Aorta (tissue), 5 donors: ENCODE measurements at places on chromosomes 12 and 14. TPM values are rescaled to one million over a fixed set of nuclear protein-coding genes. Genes with fewer than 3 reads are reported as not detected.
A peak's percentile ranks its signal among the peaks of the same experiment; 100 is the strongest.

GRCh38 chr14:59407246-59408010, 57.8 kb downstream of the GPR135 start:
- H3K4me1 ChIP-seq = peaks cover 3% of the 10 kb centered on the region
- H3K36me3 ChIP-seq = no peaks in the 10 kb centered on the region
- no peak for DNase-seq
- H3K27ac ChIP-seq = no peak overlapping the region
- no peak overlapping the region for H3K4me3 ChIP-seq

- H3K27ac ChIP-seq = no peak overlapping the region
- H3K4me1 ChIP-seq = no peaks in the 10 kb centered on the region
- no peak for DNase-seq
- H3K4me3 ChIP-seq = no peak overlapping the region
Measured at GRCh38 chr14:54048311-54048710, 91.7 kb upstream of the BMP4 start.

GRCh38 chr14:36647824-36648753, 13.6 kb upstream of the PAX9 start:
- no peak overlapping the region for H3K27ac ChIP-seq
- no peaks in the 10 kb centered on the region for H3K4me1 ChIP-seq
- H3K36me3 ChIP-seq = no peaks in the 10 kb centered on the region
- no peaks in the 10 kb centered on the region for H3K27me3 ChIP-seq

DNA sequence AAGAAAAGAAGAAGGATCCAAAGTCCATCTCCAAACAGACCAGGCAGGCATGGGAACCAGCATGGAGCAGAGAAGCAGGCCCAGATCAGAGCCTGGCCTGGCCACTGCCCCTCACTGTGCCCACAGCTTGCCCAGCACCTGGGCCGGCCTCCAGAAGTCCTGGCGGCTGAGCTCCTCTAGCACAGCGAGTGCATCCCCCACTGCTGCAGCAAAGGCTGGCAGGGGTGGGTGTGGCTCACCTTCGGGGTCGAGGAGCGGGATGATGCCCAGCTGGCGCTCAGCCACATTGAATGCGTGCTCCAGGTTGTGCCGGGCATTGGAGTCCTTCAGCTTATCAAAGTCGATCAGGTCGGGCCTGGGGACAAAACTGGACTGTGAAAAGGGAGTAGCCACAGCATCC, 78.7 kb downstream of the SPTB start:
- H3K27me3 ChIP-seq = no peaks in the 10 kb centered on the region
- H3K4me1 ChIP-seq = peaks cover 3% of the 10 kb centered on the region
- no peak overlapping the region for H3K4me3 ChIP-seq
- H3K36me3 ChIP-seq = no peaks in the 10 kb centered on the region

The RHNO1 gene
- total RNA-seq = 12.5 TPM

The JDP2 gene
- total RNA-seq = 48.3 TPM

GRCh38 chr12:11162502-11162901, 8.5 kb upstream of the SMIM10L1 start:
- H3K4me3 ChIP-seq = no peak overlapping the region
- H3K36me3 ChIP-seq = no peaks in the 10 kb centered on the region
- DNase-seq = no peak

GRCh38 chr14:29944091-29944490, 16.4 kb upstream of the PRKD1 start:
- H3K4me3 ChIP-seq = no peak overlapping the region
- no peaks in the 10 kb centered on the region for H3K4me1 ChIP-seq
- H3K27me3 ChIP-seq = no peaks in the 10 kb centered on the region
- H3K36me3 ChIP-seq = no peaks in the 10 kb centered on the region
- DNase-seq = no peak
- H3K27ac ChIP-seq = no peak overlapping the region

DNA sequence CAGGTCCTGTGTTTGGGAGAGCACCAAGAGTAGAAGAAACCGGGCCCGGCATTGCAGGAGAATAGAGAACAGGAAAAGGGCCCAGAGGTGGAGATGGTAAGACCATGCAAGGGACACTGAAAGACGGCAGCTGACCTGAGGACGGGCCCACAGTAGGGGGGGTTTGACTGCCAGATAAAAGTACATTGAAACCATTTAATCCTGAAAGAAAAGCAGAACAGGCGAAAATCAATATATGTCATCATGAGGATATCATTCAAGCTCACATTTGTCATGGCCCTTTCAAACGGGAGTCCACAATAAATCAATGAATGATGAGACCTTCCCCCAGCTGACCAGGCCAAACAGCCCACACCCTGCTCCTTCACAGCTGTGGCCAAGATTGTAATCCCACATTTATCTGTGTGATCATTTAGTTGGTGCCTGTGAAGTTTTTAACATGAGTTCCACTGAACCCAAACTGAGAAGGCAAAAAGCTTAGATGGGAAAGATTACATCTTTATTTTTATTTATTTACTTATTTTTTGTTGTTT, 39.5 kb downstream of the E2F7 start:
- DNase-seq = no peak
- H3K27me3 ChIP-seq = no peaks in the 10 kb centered on the region
- H3K36me3 ChIP-seq = no peaks in the 10 kb centered on the region
- no peaks in the 10 kb centered on the region for H3K4me1 ChIP-seq
- no peak overlapping the region for H3K4me3 ChIP-seq

- no peak overlapping the region for H3K4me3 ChIP-seq
- no peak overlapping the region for H3K27ac ChIP-seq
- H3K36me3 ChIP-seq = peaks cover 15% of the 10 kb centered on the region
Measured at GRCh38 chr14:69775012-69775411, 8.1 kb downstream of the SRSF5 start.

The TAS2R19 gene
- total RNA-seq = 5.9 TPM

- no peaks in the 10 kb centered on the region for H3K4me1 ChIP-seq
- no peak overlapping the region for H3K27ac ChIP-seq
- no peak overlapping the region for H3K4me3 ChIP-seq
- H3K36me3 ChIP-seq = no peaks in the 10 kb centered on the region
- H3K27me3 ChIP-seq = no peaks in the 10 kb centered on the region
- no peak for DNase-seq
Measured at GRCh38 chr14:43872752-43873655, 634.1 kb downstream of the FSCB start.

- no peaks in the 10 kb centered on the region for H3K27me3 ChIP-seq
- H3K4me1 ChIP-seq = no peaks in the 10 kb centered on the region
- H3K36me3 ChIP-seq = no peaks in the 10 kb centered on the region
- DNase-seq = peak; percentile 84
- H3K4me3 ChIP-seq = peak overlapping the region; percentile 77
- H3K27ac ChIP-seq = no peak overlapping the region
Measured at GRCh38 chr12:30694412-30695198, 1.1 kb downstream of the IPO8 start.

- DNase-seq = peak; percentile 75
- no peak overlapping the region for H3K4me3 ChIP-seq
- no peaks in the 10 kb centered on the region for H3K36me3 ChIP-seq
- no peaks in the 10 kb centered on the region for H3K4me1 ChIP-seq
- H3K27me3 ChIP-seq = no peaks in the 10 kb centered on the region
- H3K27ac ChIP-seq = no peak overlapping the region
Measured at GRCh38 chr12:46830731-46831334, 5.0 kb upstream of the SLC38A4 start.

DNA sequence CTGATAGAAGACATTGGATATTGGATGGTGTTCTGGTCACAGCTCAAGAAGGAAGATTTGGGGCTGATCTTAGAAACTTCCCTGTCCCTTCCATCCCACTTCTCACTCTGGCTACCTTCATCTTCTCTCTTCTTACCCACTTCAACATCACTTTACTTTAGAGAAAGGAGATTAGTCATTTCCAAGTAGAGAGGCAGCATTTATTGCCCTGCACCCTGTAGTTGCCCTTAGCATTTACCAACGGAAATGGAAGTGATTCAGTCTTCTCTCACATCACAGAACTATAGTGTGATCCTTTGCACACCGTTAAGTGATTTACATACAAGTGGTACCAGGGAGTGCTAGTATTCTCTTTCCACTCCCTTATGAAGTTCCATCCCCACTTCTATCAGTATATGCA, 52.4 kb downstream of the PHLDA1 start:
- no peaks in the 10 kb centered on the region for H3K36me3 ChIP-seq
- peak overlapping the region; percentile 87 for H3K27ac ChIP-seq
- no peak for DNase-seq
- peaks cover 7% of the 10 kb centered on the region for H3K4me1 ChIP-seq

- DNase-seq = no peak
- no peaks in the 10 kb centered on the region for H3K4me1 ChIP-seq
- no peak overlapping the region for H3K27ac ChIP-seq
- no peaks in the 10 kb centered on the region for H3K27me3 ChIP-seq
- peaks cover 13% of the 10 kb centered on the region for H3K36me3 ChIP-seq
Measured at GRCh38 chr14:52012635-52013034, 23.3 kb downstream of the RTRAF start.

The NTF3 gene
- 51.6 TPM for total RNA-seq

DNA sequence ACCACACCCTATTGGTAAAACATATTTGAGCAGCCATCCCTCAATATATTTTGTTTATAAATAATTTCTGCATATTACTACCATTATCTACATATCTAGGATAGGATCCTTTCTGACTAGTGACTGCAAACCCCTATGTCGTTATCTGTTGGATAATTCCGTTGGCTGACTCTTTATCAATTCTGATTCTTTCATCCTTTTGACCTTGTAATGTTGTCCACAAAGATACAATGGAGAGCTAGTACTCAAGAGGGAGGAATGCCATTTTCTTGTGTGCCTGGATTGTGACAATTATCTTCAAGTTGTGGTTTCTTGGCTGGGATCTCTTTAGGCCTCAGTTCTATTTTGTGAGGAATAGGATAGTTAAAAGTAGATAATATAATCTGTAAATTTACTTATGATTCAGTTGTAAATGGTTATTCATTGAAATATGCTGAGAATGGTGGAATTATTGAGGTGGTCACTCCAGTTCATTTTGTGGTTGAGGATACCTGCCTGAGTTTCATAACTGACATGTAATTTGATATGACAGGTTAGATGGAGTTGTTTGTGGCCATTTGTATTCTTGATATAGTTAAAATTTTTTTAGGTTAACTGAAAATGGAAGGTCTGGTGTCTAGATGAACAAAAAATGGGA, 10.1 kb downstream of the CHST11 start:
- H3K4me3 ChIP-seq = no peak overlapping the region
- H3K36me3 ChIP-seq = no peaks in the 10 kb centered on the region
- H3K27me3 ChIP-seq = no peaks in the 10 kb centered on the region
- peaks cover 4% of the 10 kb centered on the region for H3K4me1 ChIP-seq
- no peak overlapping the region for H3K27ac ChIP-seq

DNA sequence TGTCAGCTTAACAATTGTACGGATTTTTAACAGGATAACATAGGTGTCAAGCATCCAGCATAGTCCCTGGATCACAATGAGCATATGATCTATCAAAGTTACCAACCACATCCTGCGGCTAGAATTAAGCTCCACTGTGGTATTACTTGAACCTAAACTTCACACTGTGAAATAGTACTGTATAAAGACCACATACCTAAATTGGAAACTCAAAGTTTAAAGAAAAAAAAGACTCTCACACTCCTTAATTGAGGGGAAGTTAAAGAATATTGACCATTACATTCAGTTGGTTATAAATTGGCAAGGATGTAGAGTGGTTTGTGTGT, 133.0 kb upstream of the PZP start:
- no peak overlapping the region for H3K27ac ChIP-seq
- no peak overlapping the region for H3K4me3 ChIP-seq
- no peaks in the 10 kb centered on the region for H3K27me3 ChIP-seq
- DNase-seq = no peak
- no peaks in the 10 kb centered on the region for H3K4me1 ChIP-seq

The PXMP2 gene
- 16.3 TPM for total RNA-seq

GRCh38 chr12:88994537-88994936, 357.8 kb downstream of the DUSP6 start:
- DNase-seq = no peak
- no peaks in the 10 kb centered on the region for H3K4me1 ChIP-seq
- no peaks in the 10 kb centered on the region for H3K36me3 ChIP-seq
- no peak overlapping the region for H3K27ac ChIP-seq
